ENCODE measurements at places on chromosomes 13 and 19. TPM values are rescaled to one million over a fixed set of nuclear protein-coding genes. Genes with fewer than 3 reads are reported as not detected.

DNA sequence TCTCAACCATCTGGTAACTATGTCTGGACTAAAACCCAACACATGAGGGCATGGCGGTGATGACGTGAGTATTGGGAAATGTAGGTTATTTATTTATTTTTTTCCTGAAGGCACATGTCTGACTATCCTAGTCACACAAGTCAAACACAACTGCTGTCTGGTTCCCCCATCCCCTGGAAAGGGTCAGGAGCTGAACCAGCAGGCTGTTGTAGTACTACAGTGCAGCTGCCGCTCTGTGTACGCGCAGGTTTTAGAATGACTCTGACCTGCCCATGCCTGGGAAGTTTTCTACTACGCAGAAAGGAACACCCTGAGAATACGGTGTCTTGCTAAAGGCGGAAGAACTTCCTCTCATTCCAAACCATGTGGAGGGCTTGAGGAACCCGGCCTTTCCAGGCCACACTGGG lies 1.2 kb downstream of the SLC7A1 start:
- DNase-seq: peak; percentile 28

DNA sequence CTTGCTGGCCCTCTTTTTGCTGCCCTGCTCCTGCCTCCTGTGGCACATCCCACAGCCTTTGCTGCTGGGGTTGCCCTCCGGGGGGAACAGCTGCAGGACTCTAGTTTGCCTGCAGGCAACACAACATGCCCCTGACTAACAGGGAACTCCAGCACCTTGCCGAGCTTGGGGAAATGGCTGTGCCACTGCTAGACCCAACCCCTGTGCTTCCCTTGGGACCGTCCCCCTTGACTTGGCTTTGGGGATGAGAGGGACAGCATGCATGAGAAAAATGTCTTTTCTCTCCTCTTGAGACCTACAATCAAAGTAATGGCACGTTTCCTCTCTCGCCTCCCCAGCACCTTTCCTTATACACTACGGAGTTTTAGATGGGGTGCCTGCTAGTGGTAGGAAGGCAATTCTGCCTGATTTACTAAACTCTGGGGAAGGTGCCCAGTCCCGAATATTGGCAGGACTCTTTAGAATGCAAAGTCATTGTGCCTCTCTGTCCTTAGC lies 12.4 kb upstream of the VWA8 start:
- no peak for DNase-seq

GRCh38 chr19:2519482-2519881 lies 43.6 kb downstream of the GADD45B start:
- no peak for DNase-seq

Gene XRCC1
- 58.6 TPM for polyA plus RNA-seq

Gene WDR88
- polyA plus RNA-seq: 2.0 TPM

Gene TEX101
- not detected for polyA plus RNA-seq

GRCh38 chr19:36837176-36837905 lies 846 bp downstream of the ZNF790 start:
- peak; percentile 26 for DNase-seq

Gene CCDC8
- 45.2 TPM for polyA plus RNA-seq

Gene ADPRHL1
- polyA plus RNA-seq: 5.2 TPM

GRCh38 chr13:69194130-69194529 lies 913.5 kb upstream of the ATXN8OS start:
- DNase-seq: no peak

- no peak for DNase-seq
Measured at GRCh38 chr13:32446773-32447465, 19.0 kb upstream of the N4BP2L1 start.

GRCh38 chr13:33090755-33091414 lies 74.7 kb downstream of the KL start:
- DNase-seq: no peak

DNA sequence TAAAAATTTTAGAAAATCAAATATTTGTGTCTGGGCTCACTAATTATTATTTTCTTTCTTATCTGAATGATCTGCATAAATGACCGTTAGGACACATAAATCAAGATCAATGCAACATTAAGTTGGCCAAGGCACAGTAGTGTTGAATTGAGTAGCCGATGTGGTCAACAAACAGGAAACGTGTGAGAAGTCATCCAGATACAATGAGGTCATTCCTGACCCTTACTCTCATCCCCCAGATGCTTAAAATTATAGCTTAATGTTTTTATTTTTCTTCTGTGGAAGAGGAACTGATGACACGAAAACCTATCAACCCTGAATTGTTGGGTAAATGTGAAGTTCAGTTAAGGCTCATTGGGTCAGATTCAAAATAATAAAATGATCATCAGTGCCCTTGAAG lies 222.9 kb downstream of the RFC3 start:
- no peak for DNase-seq

GRCh38 chr19:46955813-46956371 lies 63.7 kb upstream of the NPAS1 start:
- no peak for DNase-seq

Gene SLC10A2
- polyA plus RNA-seq: 0.73 TPM

DNA sequence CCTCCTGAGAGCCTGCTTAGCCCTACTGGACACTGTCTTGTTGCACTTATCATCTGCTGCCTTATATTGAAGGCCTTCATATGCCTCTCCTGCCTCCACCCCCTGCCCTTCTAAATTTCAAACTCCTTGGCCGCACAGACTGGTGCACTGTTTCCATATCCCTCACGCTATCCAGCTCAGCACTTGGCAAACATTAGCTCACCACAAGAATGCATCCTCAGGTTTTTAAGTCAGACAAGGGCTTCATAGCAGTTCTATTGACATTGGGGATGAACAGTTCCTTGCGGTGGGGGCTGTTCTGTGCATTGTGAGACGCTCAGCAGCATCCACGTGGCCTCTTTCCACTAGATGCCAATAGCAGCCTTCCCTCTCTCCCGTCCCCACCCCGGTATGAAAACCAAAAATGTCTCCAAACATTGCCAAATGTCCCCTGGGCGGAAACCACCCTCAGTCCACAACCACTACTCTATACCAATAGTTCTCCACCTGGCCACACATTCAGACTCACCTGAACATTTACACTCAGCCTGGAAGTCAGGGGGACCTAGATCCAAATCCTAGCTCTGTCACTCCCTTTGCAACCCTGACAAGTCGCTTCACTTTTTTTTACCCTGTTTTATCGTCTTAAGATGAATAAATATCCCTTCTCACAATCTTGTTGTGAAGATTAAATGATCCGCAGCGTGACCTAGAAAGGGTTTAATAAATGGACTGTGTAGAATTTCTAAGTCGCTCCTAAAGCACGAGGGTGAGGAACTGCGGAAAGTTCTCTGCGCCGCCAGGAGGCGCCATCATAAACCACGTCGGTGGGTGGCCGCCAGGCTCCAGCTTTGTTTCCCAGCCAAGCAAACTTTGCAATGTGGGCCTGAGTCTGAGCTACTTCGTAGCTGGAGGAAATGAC lies 3.6 kb upstream of the CEACAM3 start:
- DNase-seq: peak; percentile 33

Gene CDX2
- not detected for polyA plus RNA-seq

DNA sequence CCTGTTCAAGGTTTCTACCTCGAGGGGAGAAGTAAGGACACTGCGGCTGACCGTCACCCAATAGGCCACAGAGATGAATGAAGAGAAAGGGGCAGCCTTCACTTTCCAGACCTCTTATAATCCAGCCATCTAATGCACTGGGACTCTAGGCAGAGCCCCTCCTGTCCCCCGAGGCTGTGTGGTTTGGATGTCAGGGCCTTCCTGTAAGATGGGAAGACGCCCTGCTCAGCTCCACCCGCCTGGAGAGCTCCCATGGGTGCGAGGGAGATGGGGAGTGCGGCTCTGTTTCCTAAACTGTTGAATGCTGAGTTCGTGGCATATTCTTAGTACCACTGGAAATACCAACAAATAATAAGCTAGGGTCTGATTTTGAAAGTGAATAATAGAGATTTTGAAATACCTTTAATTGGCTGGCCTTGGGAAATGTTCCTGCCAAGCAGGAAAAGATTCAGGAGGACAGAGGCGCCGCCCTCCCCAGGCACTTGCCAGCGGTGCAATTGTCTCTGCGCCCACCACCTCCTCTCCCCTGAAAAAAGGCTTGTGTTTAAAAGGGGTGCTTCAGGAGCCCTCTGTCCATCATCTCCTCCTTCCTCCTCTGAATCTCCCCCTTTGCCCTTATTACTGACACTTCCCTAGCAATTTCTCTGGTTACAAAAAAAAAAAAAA lies 85.4 kb upstream of the GPR183 start:
- DNase-seq: no peak

DNA sequence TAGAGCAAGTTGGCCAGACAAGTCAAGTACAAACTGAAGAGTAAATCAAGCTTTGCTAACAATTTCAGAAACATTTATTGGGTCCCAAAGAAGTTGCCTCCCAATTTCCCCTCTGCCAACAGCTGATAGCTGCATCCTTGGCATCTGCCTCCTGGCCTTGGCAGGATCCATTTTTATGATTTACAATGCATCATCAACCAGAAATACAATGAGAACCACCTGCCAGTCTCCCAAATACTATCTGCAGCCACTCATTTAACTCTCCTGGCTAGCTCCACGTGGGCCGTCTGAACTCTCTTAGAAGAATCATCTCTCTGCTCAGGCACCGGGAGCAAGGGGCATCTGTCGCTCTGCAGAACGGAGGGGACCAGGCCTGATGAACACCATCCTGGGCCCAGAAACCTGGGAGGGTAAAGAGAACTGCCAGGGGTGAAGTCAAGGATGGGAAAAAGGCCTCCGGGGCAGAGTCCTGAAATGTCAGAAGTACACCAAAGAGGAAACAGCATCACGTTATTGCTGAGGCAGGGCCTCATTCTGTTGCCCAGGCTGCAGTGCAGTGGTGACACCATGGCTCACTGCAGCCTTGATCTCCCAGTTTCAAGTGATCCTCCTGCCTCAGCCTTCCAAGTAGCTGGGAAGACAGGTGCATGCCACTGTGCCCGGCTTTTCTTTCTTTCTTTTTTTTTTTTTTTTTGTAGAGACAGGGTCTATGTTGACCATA lies 2.6 kb downstream of the LONP1 start:
- no peak for DNase-seq

Gene CEBPA
- polyA plus RNA-seq: 4.3 TPM

DNA sequence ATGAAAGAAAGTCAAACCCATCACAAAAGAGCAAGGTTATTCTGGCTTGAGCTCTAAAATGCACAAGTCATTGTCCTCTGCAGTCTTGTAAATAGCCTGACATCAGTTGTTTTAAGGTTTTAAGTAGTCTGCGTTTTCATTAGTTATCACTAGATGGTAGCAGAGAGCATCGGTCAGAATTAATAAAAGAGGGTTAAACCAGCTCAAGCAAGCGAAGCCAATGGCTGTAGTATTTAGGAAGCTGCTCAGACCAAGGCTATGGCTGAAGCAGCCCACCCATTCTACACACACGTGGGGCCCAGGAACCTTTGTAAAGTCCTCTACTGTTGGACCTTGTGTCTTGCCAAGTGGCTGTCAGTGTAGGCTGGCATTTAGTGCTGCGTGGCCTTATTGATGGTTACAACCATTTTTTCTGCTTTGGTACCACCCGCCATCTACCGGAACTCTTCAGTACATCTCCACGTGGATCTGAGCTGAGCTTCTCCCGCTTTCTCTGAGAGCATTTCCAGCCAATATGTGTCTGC lies 13.3 kb upstream of the ZNF57 start:
- peak; percentile 84 for DNase-seq

Gene IQCN
- polyA plus RNA-seq: 7.2 TPM

Gene ATP7B
- polyA plus RNA-seq: 23.9 TPM

DNA sequence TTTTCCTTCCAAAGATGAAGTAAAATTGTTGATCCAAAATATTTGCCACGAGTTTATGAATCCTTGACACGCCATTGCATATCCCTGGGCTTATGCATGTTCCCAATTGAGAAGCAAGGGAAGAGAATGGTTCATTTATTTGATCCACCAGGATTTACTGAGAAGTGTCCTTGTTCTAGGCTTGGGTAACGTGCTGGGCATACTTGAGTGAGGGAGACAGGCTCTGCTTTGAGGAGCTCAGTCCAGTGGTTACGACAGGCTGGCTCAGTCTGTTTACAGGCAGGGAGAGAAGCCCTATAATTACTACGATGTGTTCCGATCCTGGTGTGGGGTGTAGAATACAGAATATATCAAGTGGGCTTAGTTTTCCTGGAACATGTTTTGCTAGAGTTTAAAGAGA lies 6.3 kb upstream of the PNMA8C start:
- DNase-seq: no peak

Gene APLP1
- polyA plus RNA-seq: 25.0 TPM

Gene APC2
- 1.3 TPM for polyA plus RNA-seq

Gene PNMA8B
- 2.9 TPM for polyA plus RNA-seq

Gene HTR2A
- 1.0 TPM for polyA plus RNA-seq

- DNase-seq: no peak
Measured at GRCh38 chr13:42883771-42884467, 102.5 kb downstream of the FAM216B start.

DNA sequence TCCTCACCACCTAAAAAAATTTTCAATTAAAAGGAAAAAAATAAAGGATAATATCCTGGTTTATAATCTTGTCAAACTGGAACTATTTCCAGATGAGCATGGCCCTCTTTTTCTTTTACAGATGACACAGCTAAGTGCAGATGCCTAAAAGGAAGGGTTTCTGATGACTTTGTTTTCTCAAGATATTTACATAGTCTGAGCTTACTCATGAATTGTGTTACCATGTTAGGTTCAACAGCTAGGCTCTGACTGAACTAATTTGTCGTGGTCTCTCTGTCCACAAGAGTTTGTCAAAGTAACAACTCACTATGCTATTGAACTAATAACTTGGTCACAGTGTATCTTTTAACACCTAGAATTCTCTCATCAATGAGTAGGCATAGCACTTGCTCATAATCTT lies 780.8 kb downstream of the GPC5 start:
- no peak for DNase-seq

DNA sequence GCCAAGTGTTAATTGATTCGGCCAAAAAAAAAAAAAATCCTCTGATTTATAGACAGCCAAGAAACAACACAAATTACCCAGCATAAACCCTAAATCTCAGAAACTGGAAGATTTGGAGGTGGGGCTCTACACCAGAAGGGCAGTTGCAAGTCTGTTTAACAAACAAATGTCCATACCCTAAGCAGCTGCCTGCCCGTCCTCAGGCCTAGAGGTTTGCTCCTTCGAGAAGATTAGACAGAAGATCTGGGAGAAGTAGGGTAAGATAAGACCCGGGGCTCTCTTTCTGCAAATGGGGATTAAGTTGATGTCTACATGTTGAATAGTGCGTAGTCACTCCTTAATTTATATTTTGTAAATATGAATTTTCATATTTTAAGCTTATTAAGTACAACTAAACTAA lies 3.4 kb upstream of the N4BP2L1 start:
- DNase-seq: no peak

Gene TEX26
- polyA plus RNA-seq: 1.7 TPM

- no peak for DNase-seq
Measured at GRCh38 chr19:39846678-39847486, 703 bp upstream of the FBL start.

- no peak for DNase-seq
Measured at GRCh38 chr13:67221630-67222226, 8.4 kb downstream of the PCDH9 start.

GRCh38 chr13:46022481-46022880 lies 30.1 kb downstream of the ZC3H13 start:
- no peak for DNase-seq

- DNase-seq: no peak
Measured at GRCh38 chr13:75993823-75994222, 357.7 kb downstream of the LMO7 start.

Gene ZNF836
- polyA plus RNA-seq: 19.2 TPM

All from left kidney (tissue), 8 donors.